ENCODE measurements at places on chromosomes 16 and 17.

DNA sequence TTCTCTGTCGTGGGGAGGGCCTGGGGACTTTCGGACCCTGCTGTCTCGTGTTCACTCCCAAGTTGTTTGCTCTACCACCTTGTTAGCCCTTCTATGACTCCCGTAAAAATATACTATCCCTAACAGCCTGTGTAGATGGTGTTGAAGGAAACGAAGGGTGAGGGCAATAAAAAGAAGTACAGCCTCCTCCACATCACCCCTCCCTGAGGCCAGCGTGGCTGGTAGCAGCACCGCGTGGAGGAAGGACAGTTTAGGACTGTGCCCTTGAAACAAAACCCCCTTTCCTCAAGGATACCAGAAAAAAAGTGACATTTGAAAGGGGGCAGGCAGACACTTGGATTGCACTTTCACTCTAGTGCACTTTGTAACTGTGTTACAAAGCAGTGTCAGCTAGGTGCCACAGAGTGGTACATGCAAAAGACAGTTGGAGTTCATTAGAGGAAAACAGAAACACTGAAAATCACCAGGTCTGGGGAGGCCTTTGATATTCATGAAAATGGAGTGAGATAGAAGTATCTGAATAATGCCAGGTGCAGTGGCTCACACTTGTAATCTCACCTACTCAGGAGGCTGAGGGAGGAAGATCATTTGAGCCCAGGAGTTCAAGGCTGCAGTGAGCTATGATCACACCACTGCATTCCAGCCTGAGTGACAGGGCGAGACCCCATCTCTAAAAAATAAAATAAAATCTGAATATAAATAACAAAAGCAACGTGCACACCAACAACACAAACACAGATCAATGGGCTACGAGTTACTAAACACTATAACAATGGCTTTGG lies 53.8 kb downstream of the TBX4 start:
- H3K36me3 ChIP-seq, result no peaks in the 10 kb centered on the region
- no peak overlapping the region for H3K27ac ChIP-seq
- no peak overlapping the region for H3K4me3 ChIP-seq
- H3K27me3 ChIP-seq, result peaks cover 14% of the 10 kb centered on the region
- DNase-seq, result no peak

GRCh38 chr17:57638284-57638683 lies 106.8 kb downstream of the CCDC182 start:
- H3K4me1 ChIP-seq, result no peaks in the 10 kb centered on the region
- DNase-seq, result no peak
- H3K27ac ChIP-seq, result no peak overlapping the region
- H3K36me3 ChIP-seq, result no peaks in the 10 kb centered on the region
- no peak overlapping the region for H3K4me3 ChIP-seq
- no peaks in the 10 kb centered on the region for H3K27me3 ChIP-seq

DNA sequence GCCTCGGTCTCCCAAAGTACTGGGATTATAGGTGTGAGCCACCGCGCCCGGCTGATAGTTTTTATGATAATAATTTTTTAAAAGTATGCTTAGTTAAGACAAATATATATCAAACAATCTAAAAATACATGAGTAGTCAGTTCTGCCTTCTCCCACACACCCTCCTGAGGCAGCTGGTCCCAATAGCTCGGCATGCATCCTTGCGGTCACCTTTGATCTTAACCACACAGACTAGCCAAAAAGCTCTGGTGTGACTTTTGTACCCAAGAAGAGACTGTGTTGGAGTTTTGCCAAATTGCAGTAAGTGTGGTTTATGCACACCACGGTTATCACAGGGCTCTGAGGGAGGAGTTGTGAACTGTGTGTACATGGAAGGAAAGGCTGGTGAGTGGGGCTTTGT lies 25.6 kb downstream of the ATP6V0A1 start:
- no peak overlapping the region for H3K4me3 ChIP-seq
- H3K4me1 ChIP-seq, result no peaks in the 10 kb centered on the region
- no peaks in the 10 kb centered on the region for H3K27me3 ChIP-seq
- DNase-seq, result no peak

DNA sequence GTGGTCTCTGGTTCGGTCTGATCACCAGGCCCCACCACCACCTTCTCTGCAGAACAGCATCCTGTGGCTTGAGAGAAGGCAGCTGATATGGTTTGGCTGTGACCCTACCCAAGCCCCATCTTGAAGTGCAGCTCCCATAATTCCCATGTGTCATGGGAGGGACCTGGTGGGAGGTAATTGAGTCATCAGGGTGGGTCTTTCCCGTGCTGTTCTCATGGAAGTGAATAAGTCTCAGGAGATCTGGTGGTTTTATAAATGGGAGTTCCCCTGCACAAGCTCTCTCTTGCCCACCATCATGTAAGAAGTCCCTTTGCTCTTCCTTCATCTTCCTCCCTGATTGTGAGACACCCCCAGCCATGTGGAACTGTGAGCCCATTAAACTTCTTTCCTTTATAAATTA lies 352.3 kb upstream of the CDH5 start:
- H3K36me3 ChIP-seq, result no peaks in the 10 kb centered on the region
- H3K27ac ChIP-seq, result no peak overlapping the region
- no peak overlapping the region for H3K4me3 ChIP-seq
- no peaks in the 10 kb centered on the region for H3K27me3 ChIP-seq

DNA sequence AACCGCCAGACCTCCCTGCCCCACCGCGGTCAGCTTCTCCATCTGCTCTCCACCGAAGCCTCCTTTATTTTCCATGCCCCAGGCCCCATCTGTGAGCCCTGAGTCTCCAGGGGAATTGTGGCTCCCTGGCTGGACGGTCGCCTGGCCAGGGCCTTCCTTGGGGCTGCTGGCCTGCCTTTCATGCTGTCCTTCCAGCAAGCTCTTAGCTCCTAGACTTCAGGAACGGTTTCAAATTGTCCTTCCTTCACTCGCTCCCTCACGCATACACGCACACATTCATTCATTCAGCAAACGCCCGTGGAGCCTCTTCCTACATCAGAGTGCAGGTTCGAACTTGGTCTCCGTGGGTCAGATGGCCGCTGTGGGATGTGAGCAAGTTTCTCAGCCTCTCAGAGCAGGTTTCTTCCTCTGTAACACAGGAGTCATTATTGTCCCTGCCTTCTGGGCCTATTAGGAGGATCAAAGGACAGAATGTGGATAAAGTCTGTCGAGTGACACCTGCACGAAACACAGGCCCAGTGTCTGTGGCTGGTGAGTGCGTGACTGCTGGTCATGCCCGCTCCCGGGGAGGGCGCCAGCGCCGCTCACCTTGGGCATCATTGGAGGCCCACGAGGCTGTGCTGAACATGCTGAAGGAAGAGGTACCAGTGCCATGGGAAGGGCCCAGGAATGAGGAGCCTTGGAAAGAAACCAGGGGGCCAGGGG lies 18.7 kb upstream of the GSE1 start:
- no peak for DNase-seq
- peaks cover 20% of the 10 kb centered on the region for H3K4me1 ChIP-seq
- no peak overlapping the region for H3K27ac ChIP-seq
- H3K36me3 ChIP-seq, result peaks cover 10% of the 10 kb centered on the region
- H3K27me3 ChIP-seq, result no peaks in the 10 kb centered on the region

DNA sequence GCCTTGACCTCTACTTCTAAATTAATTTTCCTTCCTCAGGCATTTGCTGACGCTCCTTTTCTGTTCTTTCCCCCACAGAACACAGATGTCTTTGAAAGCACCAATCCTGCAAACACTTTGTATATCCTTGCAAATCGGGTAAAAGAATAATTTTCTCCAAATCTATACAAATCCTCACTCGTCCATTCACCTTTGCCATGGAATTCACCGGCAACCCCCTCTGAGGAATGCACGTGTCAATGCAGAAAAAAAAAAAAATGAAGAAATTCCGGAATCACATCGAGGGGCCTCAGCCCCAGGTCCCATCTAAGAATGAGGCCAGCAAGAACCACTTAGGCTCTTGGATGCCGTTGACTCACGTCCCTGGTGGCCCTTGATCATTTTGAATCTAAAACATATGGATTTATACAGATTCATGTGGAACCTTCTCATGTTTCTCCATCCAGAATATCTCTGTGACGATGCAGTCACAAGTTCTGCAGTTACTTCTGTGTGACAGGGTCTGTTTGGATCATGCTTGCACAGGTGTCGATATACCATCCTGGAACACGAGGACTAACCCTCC lies 136.9 kb downstream of the RBFOX3 start:
- no peak for DNase-seq
- H3K27me3 ChIP-seq, result no peaks in the 10 kb centered on the region
- no peak overlapping the region for H3K27ac ChIP-seq
- no peaks in the 10 kb centered on the region for H3K36me3 ChIP-seq

- no peaks in the 10 kb centered on the region for H3K4me1 ChIP-seq
- no peaks in the 10 kb centered on the region for H3K36me3 ChIP-seq
- DNase-seq, result no peak
- no peak overlapping the region for H3K27ac ChIP-seq
- H3K27me3 ChIP-seq, result no peaks in the 10 kb centered on the region
Measured at GRCh38 chr16:75921281-75921680, 195.0 kb upstream of the CPHXL start.

GRCh38 chr17:65690626-65691310 lies 129.3 kb upstream of the AXIN2 start:
- DNase-seq, result no peak
- no peaks in the 10 kb centered on the region for H3K27me3 ChIP-seq
- no peak overlapping the region for H3K4me3 ChIP-seq
- no peak overlapping the region for H3K27ac ChIP-seq

- H3K36me3 ChIP-seq, result no peaks in the 10 kb centered on the region
- H3K27ac ChIP-seq, result no peak overlapping the region
- no peak for DNase-seq
- H3K4me3 ChIP-seq, result no peak overlapping the region
Measured at GRCh38 chr16:13077816-13078215, 176.4 kb downstream of the SHISA9 start.

DNA sequence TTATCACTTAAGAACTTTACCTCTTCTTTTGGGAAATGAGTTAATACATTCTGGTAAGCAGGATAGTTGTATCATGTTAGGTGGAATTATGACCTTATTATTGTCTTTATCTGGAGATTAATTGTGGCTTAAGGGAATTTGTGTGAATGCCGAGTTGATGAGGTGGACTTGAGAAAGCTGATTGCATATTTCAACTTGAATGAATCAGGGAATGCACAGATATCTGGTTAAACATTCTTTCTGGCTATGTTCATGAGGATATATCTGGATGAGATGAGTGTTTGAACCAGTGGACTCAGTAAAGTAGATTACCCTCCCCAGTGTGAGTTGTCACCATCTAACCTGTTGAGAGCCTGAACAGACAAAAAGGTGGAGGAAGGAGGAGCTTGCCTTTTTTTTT lies 326.1 kb upstream of the GOT2 start:
- H3K36me3 ChIP-seq, result no peaks in the 10 kb centered on the region
- no peaks in the 10 kb centered on the region for H3K4me1 ChIP-seq
- H3K27me3 ChIP-seq, result no peaks in the 10 kb centered on the region

DNA sequence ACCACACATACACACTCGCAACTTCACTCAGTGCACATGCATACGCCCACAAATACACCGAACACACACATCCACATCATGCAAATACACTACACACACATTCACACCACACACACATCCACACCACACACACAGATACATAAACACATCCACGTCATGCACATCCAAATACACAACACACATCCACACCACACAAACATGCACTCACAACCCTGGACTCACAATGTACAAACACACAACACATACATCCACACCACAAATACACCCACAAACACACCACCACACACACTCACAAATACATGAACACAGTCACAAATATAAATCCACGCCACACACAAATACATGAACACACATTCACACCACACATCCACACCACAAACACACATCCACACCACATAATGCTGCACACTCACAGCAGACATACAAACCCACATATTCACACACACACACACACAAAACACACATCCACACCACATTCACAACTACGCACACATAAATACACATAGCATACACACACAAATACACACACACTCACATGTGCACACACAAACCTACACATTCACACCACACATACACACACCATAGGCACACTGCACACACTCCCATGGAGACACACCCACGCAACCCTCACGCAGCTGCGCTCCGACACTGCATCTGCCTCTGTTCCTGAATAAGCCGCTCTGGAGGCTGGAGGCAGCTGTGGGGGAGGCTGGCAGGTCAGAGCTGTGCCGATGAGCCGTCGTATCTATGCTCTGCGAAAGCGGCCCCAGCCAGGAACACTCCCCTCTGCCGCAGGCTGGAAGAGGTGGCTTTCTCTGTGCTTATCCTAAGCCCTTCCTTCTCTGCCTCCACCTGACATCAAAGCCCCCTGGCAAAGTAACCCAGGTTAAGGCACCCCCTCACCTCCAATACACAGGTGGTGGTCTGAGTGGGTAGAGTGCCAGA lies 141.8 kb downstream of the GRIN2A start:
- H3K27ac ChIP-seq, result no peak overlapping the region
- H3K36me3 ChIP-seq, result no peaks in the 10 kb centered on the region
- no peaks in the 10 kb centered on the region for H3K27me3 ChIP-seq
- no peak overlapping the region for H3K4me3 ChIP-seq
- H3K4me1 ChIP-seq, result peaks cover 2% of the 10 kb centered on the region

- no peak overlapping the region for H3K4me3 ChIP-seq
- H3K36me3 ChIP-seq, result peaks cover 21% of the 10 kb centered on the region
- H3K27me3 ChIP-seq, result no peaks in the 10 kb centered on the region
- peak; percentile 87 for DNase-seq
- H3K4me1 ChIP-seq, result peaks cover 11% of the 10 kb centered on the region
Measured at GRCh38 chr16:27334838-27335237, 21.1 kb downstream of the IL4R start.

DNA sequence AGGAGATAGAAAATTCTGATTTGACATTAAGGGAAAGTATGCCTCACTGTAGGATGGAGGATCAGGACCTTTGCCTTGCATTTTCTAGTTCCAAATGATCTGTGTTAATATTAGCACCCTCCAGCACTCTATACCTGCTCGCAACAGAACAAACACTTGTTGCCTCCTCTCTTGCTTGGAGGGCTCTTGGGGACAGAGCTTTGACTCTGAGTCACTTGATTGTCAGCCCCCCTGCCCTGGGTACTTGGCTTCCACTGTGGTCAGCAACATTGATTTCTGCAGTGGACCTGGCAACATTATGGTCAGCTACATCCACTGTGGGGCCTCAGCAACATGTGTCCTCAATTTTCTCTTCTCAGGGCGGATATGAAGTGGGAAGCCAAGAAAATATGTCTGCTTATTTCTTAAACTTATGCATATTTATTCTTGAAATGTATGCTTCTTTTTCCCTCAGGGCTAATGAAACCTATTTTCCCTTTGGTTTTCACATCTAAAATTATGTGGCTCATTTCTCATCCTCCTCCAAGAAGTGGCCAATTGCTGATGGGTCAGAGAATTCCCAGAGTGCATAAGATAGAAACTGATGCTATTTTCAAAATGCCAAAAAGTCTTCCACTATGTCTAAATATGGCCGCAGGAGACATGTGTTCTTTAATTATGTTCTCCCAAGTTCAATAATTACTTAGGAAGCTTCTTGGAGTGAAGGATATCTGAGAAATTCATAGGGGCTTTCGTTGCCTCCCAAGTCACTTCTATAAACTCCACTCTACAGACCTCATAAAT lies 94.6 kb upstream of the SMIM36 start:
- no peak overlapping the region for H3K4me3 ChIP-seq
- no peak overlapping the region for H3K27ac ChIP-seq
- DNase-seq, result no peak
- no peaks in the 10 kb centered on the region for H3K36me3 ChIP-seq
